Endodermal cell (in vitro differentiated cells): ENCODE measurements at places on chromosomes 7 and 10. TPM values are rescaled to one million over a fixed set of nuclear protein-coding genes. Genes with fewer than 3 reads are reported as not detected.

The CRHR2 gene
- not detected in 2 replicates for total RNA-seq

The ZPBP gene
- not detected in 3 replicates for total RNA-seq

The CTNNA3 gene
- 3.2 to 4.9 TPM (median 4.2 TPM) in 3 replicates for total RNA-seq

The HOXA6 gene
- total RNA-seq: not detected in 2 replicates

The IGFBP3 gene
- 6.5 to 20.3 TPM (median 19.4 TPM) in 3 replicates for total RNA-seq

The CYP26A1 gene
- 800 to 1,084 TPM (median 883 TPM) in 3 replicates for total RNA-seq

The SMIM30 gene
- 36.2 and 41.0 TPM in 2 replicates for total RNA-seq

The NEUROD6 gene
- total RNA-seq: not detected in 3 replicates

The SLC18A3 gene
- not detected in 3 replicates for total RNA-seq

The SEMA4G gene
- total RNA-seq: 18.8 to 26.0 TPM (median 20.1 TPM) in 3 replicates

The PRSS2 gene
- 9.6 to 17.8 TPM (median 9.9 TPM) in 3 replicates for total RNA-seq

The DNAH11 gene
- 0.80 to 28.5 TPM (median 0.99 TPM) in 3 replicates for total RNA-seq

The EPO gene
- total RNA-seq: 0.29 and 0.33 TPM in 2 replicates

The ERVW-1 gene
- total RNA-seq: 1.6 and 2.2 TPM in 2 replicates

The NUTM2D gene
- 3.3 and 3.4 TPM in 2 replicates for total RNA-seq

The BLNK gene
- total RNA-seq: not detected in 2 replicates

The ANKRD7 gene
- not detected in 3 replicates for total RNA-seq

The BAG3 gene
- 13.4 and 16.0 TPM in 2 replicates for total RNA-seq

The WNT8B gene
- total RNA-seq: 0.13 TPM in 1 of 2 replicates, not detected in the other

The CELF2 gene
- total RNA-seq: 94.2 and 96.1 TPM in 2 replicates

The LRRC4 gene
- total RNA-seq: 1.2 and 1.5 TPM in 2 replicates

The MORN4 gene
- total RNA-seq: 18.5 to 25.2 TPM (median 21.3 TPM) in 3 replicates

The FAM237B gene
- not detected in 3 replicates for total RNA-seq

The DPP6 gene
- 1.1 and 1.7 TPM in 2 replicates for total RNA-seq

The MYL7 gene
- 120 TPM in 2 replicates for total RNA-seq

The DNAJB9 gene
- total RNA-seq: 16.5 to 29.1 TPM (median 16.6 TPM) in 3 replicates

The CTAGE6 gene
- total RNA-seq: not detected in 2 replicates

The ELAPOR2 gene
- 63.6 and 75.7 TPM in 2 replicates for total RNA-seq

The SPDYE1 gene
- total RNA-seq: 0.15 TPM in 1 of 2 replicates, not detected in the other

The PON2 gene
- total RNA-seq: 46.9 to 73.8 TPM (median 66.3 TPM) in 3 replicates

The ADCY1 gene
- total RNA-seq: 13.6 and 15.3 TPM in 2 replicates

The HEPACAM2 gene
- total RNA-seq: not detected in 2 replicates

The LIPN gene
- not detected in 3 replicates for total RNA-seq

The CTAGE15 gene
- 0.35 to 0.48 TPM in 2 of 3 replicates, not detected in the other for total RNA-seq

The ZDHHC4 gene
- 78.3 to 85.6 TPM (median 83.4 TPM) in 3 replicates for total RNA-seq

The HOXA4 gene
- not detected in 3 replicates for total RNA-seq

The FIGNL1 gene
- 25.2 and 28.0 TPM in 2 replicates for total RNA-seq

The CYP3A4 gene
- total RNA-seq: 0.11 TPM in 1 of 2 replicates, not detected in the other

The AOAH gene
- total RNA-seq: 0.56 to 1.6 TPM (median 0.80 TPM) in 3 replicates

The PAPSS2 gene
- total RNA-seq: 15.1 to 43.2 TPM (median 15.7 TPM) in 3 replicates

The SDK1 gene
- 19.5 and 23.1 TPM in 2 replicates for total RNA-seq

The TMEM130 gene
- 0.35 to 0.82 TPM in 2 of 3 replicates, not detected in the other for total RNA-seq

The C10orf120 gene
- not detected in 2 replicates for total RNA-seq

The BTBD16 gene
- total RNA-seq: not detected in 3 replicates

The ENTPD1 gene
- total RNA-seq: 2.3 and 3.9 TPM in 2 replicates

The FBXL13 gene
- 2.7 TPM in 2 replicates for total RNA-seq

The IQCE gene
- 14.2 and 15.4 TPM in 2 replicates for total RNA-seq

The ATP6V0A4 gene
- 0.16 and 0.29 TPM in 2 replicates for total RNA-seq

The CCDC3 gene
- total RNA-seq: 4.2 to 5.1 TPM (median 4.6 TPM) in 3 replicates

The SEMA3E gene
- total RNA-seq: 438 to 883 TPM (median 466 TPM) in 3 replicates

The HHEX gene
- total RNA-seq: 106 to 120 TPM (median 113 TPM) in 3 replicates

The PIK3AP1 gene
- 1.3 to 1.6 TPM (median 1.4 TPM) in 3 replicates for total RNA-seq

The OR6B1 gene
- total RNA-seq: not detected in 2 replicates
